Fibroblast of skin of scalp (primary cell): ENCODE measurements at places on chromosomes 1 and 21.
A peak's percentile ranks its signal among the peaks of the same experiment; 100 is the strongest.

DNA sequence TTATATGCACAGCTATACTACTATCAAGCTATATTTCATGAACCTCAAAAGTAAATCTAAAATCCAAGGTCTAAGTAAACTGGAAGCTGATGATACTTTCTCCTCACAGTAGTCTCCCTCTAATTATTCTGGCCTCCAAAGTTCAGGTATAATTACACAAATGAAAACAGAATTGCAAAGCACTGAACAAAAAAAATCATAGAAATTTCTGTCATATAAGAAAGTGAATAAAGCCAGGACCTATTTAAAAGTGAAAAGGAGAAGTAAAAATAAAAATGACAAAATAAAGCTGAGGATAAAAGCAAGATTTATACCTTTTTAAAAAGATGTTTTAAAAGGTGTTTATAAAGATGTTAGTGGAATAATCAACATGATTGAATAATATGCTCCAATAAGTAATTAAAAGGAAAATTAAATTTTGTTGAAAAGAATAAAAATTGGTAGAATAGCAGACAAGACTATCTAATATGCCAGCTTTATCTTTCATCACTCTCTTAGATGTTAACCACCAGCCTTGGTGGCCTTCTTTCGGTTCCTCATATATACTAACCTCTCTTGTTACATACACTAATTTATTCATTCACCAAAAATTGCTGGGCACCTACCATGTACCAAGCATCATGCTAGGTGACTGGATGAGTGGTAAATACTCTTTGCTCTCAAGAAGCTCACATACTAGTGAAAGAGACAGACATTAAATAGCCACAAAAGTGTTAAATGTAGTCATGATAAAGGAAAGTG is 25.1 kb downstream of the SHCBP1L start:
- DNase-seq = no peak

GRCh38 chr1:27350663-27351540 is 9.1 kb downstream of the SYTL1 start:
- DNase-seq = peak; percentile 25

DNA sequence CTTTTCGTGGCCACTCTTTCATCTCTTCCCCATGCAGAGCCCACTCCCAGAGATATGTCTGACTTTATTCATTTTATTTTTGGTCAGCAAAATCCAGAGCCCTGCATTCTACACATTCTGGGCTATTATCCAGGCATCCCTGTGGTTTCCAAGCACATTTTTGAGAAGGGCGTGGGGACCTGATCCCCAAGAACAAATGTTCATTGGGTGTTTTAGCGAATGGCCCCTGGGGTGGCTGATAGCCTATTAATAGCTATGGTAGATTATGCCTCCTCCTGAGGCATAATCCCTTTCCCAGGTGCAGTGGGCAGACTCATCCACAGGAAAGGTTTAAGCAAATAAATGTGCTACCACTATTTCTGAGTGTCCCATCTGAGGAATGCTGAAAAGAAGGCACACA is 511.8 kb upstream of the USP24 start:
- peak; percentile 94 for DNase-seq

- DNase-seq = peak; percentile 52
Observed at GRCh38 chr1:8015809-8016165, 10.3 kb downstream of the ERRFI1 start.

DNA sequence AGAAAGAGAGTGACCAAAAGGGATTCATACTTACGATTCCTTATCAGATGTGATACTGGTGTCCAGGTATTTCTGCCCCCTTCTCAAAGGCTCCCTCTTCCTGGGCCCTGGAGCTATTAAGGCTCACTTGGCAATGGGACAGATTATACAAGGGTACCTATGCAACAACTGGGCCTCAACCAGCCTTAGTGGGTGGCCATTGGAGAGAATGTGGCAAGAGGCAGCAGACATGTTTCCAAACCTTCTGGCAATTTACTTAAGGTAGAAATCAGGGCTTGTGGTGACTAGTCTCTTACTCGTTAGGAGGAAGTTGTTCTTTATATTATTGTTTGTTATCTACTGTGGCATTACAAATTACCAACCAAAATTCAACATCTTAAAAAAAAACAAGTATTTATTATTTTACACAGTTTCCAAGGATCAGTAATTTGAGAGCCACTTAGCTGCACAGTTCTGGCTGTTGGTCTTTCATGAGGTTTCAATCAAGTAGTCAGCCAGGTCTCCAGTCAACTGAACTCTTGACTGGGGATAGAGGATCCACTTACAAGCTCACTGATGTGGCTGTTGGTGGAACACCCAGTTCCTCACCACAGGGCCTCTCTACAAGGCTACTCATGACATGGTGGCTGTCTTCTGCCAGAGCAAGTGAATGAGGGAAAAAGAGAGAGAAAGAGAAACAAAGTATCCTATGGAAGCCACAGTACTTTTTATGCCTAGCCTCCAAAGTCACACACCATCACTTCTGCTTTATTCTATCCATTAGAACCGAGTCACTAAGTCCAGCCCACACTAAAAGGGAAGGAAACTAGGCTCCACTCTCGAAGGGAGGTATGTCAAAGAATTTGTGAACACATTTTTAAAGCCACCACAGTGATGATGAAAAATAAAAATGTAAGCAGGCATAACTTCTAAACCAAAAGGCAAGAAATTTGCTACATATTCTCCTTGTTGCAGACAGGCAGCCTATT is 10.7 kb downstream of the ZNF648 start:
- DNase-seq = no peak

GRCh38 chr1:93661829-93662474 is 19.7 kb downstream of the BCAR3 start:
- peak; percentile 86 for DNase-seq

GRCh38 chr1:184039126-184039525 is 1.6 kb upstream of the COLGALT2 start:
- no peak for DNase-seq

GRCh38 chr1:154599658-154600057 is 8.3 kb downstream of the ADAR start:
- no peak for DNase-seq

DNA sequence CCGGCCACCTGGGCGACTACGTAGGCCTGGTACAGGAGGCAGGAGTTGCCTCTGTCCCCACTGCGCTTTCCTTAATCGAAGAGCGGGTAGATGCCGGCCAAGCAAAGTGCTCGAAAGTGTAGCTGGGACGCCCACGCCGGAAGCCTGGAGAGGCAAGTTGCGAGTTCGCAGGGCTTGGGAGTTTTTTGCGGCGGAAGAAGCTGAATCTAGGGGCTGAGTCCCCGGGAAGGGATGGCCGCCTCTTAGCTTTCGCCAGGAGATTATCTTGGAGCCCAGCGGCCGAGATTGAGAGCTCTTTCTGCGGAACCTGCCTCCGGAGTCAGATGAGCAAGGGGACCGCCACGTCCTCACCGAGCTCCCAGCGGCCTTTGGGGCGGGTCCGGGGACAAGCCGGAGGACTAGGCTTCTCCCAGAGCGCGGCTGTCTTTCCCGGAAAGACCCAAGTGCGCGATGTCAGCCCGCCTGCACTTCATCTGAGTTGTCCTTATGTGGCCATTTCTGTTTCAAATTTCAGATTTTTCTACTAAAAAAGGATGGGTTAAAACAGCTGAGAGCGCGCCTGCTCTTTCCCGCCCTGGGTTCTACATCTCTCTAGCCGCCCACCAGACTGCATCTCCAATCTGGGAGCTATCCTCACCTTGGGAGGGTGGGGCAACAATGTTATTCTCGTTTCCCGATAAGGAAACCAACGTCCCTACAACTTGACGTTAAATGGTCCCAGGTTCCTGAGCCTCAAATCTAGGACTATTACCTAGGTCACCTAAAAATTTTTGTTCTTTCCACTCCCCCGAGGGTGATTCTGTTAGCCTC is 12.4 kb upstream of the TBX15 start:
- DNase-seq = no peak

DNA sequence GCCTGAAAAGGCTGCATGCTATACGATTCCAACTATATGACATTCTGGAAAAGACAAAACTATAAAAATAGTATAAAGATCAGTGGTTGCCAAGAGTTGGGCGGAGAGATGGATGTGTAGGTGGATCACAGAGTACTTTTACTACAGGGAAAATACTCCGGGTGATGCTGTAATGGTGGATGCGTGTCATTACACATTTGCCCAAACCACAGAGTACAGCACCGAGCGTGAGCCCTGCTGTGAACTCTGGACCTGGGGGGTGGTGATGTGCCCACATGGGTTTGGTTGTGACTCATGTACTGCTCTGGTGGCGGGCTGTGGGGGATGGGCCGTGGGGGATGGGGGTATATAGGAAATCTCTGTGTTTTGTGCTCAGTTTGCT is 162.7 kb upstream of the COL6A1 start:
- peak; percentile 90 for DNase-seq

DNA sequence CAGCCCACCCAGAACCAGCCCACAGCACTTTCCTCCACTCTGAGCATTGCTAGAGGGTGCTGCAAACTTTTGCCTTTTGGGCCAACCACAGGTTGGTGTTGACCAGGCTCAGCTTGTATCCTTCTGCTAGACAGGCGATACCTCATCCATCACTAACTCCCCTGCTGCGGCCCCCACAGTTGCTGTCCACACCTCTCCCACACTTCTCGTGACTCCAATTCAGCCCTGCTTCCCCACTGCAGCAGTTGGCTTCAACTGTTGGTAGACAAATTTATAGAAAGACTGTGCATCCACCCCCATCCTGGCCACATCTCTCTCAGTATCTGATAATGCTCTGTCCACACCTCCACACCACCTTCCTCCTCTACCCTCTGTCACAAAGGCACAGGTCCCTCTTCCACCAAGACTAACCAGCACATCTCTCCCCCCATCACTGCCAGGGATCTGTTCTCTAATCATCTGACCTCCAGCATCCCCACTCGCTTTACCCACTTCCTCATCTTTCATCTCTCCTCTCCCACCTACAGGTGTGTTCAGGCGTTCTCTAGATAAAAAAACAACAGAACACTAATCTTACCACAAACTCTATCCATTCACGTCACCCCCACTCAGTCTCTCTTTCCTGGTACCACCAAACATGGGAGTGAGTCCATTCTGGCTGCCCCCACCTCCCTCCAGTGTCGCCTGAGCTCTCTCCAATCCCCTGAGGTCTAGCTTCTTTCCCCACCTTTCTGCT is 15.8 kb upstream of the SLC25A44 start:
- no peak for DNase-seq

DNA sequence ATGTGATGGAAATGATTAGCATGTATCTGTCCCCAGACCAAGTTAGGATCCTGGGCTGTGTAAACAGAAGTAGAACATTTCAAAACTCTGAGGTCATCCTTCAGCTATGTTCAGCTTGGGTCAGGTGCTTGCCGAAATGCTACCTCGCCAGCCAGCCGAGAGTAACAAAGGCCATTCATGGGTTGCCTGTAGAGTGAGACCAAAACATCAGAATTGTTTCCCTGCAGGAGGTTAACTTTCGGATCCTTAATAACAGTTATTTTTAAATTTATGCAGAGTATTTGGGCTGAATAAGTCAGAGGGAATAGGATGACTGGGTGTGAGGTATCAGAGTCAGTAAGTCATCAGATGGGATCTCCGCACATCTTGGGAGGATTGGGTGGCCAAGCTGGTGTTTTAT is 35.6 kb downstream of the SMYD2 start:
- DNase-seq = peak; percentile 31

DNA sequence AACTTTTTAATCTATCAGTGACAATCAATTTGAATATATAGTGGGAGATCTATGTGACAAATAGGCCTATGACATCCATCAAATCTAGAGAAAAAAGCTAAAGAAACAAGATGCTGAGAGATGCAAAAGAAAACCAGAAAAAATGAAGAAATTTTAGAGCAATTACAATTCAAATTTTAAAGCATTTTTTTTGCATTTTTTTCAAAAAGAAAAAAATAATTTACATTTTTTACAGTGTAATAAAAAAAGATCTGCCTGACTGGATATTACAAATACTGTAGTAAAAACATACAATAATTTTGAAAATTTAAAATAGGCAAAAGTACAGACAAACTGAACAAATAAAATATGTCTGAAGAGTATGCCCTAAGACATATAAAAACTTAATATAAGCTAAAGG is 14.4 kb downstream of the CD34 start:
- DNase-seq = no peak

DNA sequence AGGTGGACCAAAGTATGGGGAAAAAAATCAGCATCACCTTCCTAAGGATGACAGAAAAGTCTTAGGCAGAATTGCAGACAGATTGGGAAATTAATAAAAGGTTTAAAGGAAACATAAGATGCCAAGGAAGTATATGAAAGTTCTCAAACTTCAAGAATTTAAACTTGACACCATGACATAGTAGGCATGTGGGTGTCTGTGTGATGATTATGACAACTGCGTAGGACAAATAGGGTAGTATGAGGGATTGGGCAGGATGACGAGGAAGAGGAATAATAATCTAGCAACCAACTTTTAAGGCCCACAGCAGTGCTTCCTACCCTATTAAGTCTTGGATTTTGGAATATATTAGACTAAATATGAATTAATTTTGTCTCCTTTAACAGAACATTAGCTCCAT is 52.4 kb downstream of the HNRNPR start:
- peak; percentile 5 for DNase-seq

DNA sequence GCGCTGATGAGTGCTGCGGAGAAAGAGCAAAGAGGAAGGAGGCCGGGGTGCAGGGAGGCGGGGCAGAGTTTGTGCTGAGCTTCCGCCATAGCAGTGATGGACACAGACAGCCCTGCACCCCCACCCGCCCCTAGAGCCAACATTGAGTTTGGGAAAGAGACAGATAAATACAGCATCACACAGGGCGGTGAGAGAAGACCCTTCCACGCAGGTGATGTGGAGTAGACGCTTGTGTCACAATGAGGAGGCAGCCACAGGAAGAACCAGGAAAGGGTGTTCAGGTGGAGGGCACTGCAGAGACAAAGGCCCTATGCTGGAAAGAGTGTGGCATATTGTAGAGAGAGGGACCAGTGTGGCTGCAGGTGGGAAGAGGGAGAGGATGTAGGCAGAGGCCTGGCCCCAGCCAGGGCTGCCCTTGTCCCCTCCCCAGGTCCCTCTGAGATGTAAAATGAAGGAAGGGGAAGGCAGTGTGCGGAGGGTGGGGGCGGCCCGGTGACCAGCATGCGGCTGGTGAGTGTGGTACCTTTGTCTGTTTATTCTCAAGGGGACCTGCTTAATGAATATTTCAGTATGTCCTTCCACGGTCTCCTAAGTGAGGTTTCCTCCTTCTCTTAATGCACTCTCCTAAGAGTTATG is 194.4 kb upstream of the TMEM51 start:
- DNase-seq = no peak

DNA sequence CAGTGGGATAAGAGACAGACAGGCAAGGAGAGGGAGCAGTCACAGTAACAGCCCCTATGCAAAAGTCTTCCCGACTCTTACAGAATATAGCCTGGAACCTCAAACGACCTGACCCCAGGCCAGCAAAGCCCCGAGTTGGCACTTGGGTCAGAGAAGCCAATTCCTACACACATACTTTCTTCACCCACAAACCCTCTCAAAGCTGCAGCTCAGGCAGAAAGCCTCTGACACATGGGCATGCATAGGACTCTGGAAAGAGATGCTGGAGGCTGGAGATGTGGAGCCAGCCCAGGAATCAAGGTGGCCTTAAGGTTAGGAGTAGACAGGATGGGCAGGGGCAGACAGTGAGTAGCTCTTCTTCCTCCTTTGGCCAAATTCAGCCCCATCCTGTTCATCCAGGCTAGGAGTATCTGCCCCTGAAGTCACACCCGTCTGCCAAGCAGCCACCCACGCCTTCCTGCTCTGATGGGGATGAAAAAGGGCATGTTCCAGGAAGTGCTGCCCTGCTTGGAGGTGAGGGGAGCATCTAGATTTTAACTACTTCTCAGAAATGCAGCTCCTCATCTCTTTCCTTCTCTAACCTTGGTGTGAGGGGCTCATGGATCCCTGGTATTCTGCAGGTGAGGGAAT is 7.8 kb downstream of the SLC41A1 start:
- DNase-seq = no peak

- DNase-seq = no peak
Observed at GRCh38 chr21:35686156-35686555, 374.2 kb downstream of the SETD4 start.

- DNase-seq = peak; percentile 6
Observed at GRCh38 chr1:40438391-40439015, 11.8 kb upstream of the ZFP69B start.
